Hippocampal formation (tissue), 2 donors: ENCODE measurements at places on chromosomes 11 and 22.
A peak's percentile ranks its signal among the peaks of the same experiment; 100 is the strongest.

DNA sequence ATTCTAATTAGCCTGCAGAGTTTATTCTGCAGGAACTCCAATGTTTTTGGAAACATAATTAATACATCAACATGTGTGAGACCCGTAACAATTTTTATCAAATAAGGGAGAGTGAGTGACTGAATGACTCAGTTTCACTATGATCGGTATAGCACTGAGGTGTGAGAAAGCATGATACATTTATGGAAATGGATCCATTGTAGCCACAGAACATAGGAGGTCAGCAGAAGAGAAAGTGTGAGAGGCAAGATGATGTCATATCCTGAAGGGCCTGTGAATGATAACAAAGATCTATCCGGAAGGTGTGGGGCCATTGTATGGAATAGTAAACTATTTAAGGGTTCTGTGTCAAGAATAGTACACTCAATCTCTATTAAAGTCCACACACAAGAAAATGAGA is 1406.1 kb upstream of the TENM4 start:
- no peak for DNase-seq

DNA sequence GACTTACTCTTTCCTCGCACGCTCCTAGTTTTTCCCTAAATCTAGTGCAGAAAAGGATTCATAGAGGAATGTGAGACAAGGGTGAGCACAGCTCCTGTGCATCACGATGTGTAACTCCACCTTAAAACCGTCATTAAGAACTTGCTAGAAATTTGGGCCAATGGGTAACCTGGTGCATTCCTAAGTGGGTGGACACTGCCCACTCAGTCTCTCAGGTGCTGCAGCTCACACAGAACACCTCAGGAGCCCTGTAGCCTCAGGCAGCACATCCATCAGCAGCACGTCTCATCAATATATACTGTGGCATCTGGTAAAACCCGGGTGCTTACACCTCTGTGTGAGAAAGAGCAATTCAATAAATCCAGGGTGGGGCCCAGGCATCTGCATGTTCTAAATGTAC is 12.4 kb downstream of the POU2AF3 start:
- no peak for DNase-seq

DNA sequence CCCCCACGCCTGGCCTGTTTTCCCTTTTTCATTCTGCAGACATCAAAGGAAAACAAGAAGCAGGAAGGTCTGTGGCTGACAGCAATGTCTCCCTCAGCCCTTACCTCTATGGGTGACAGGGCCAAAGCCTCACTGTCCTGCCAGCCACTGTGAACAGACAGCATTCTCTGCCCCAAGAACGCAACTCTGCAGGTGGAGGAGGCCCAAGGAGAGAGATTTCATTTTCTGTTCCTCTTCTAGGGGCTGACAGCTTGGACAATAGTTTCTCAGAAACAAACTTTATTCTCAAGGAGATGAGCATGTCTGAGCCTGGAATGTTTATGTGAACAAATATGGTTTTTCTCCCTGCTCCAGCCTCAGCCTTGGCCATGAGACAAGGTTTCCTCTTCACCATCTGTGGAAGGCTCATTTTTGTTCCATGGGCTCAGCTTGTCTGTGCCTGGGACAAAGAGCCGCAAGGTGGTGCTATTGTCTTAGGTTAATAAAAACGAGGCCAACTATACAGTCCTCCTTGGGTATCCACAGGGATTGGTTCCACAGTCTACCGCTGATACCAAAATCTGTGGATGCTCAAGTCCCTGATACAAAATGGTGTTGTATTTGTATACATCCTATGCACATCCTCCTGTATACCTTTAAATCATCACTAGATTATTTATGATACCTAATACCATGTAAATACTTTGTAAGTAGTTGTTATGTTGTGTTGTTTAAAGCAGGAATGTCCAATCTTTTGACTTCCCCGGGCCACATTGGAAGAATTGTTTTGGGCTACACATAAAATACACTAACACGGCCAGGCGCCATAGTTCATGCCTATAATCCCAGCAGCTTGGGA is 5.8 kb downstream of the PIWIL3 start:
- DNase-seq: peak; percentile 62

DNA sequence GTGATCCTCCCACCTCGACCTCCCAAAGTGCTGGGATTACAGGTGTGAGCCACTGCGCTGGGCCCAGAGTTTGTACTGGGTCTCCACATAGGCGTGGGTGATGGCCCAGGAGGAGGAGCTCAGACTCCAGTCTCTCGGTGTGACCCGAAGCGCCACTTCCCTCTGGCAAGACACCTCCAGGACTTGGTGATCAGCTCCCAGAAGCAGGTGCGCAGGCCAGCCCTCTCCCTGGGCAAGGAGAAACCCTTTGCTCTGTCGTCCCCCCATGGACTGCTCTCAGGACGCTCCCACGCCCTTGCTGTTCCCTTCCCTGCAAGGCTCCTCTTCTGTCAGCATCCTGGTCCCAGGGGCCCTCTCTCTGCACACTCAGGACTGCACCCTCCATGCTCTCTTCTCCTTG is 5.5 kb upstream of the YPEL1 start:
- no peak for DNase-seq

- DNase-seq: no peak
These were observed 39.2 kb downstream of the CD6 start for GRCh38 chr11:61010466-61011228.

DNA sequence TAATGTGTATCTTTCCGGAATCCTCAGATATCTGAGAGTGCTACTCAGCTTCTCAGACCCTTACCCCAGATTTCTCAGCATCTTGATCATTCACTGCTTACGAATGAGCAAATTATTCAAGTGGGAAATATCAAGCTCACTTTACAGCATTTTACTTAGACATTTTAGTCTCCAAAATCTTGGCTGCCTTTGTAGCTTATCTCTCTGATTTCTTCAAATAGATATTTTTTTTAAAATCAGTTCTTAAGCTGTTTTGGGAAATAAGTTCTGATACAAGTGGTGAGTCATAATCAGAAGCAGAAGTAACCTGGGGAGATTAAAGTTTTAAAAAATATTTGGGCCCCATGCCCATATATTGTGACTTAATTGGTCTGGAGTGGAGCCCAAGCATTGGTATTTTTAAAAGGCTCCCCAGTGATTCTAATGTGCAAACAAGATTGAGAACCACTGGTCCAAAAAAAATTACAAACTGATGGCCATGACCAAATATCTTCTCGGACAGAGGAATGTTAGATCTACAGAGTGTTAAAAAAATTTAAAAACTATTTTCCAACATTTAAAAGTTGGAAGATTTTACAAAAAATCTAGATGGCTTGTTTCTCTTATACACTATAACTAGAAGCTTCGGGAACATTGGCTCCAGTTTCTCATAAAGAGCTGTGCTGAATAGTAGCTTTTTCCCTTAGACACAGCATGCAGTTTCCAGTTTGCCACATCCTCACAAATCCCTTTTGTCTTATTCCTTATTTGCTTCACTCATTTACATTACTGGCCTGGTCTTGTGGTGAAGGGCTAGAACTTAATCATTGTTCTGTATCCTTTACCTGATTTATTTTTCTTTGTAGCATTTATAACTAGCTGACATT is 87.8 kb upstream of the BMAL1 start:
- DNase-seq: no peak

DNA sequence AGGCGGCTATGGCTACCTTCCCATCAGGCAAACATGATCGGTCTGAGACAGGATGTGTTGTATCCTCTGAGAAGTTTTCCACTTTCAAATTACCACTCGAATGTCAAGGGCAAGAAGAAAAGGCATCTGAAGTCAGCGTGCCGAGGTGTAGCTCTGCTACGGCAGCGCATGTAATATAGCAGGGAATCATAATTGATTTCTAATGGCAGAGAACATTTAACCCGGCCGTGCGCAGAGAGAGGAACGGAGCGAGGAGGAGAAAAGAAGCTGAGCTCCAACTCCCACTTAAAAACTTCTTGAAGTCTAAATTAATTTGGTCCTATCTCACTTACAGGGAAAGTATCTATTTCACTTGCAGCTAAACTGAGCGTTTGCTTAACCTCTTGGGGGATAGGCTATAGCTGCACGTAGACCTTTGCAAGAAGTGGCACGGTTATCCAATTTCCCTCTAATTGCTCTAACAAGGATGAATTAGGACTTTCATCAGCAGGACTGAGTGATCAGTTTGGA is 137.3 kb upstream of the KIRREL3 start:
- DNase-seq: no peak

- no peak for DNase-seq
These were observed 16.6 kb downstream of the PAK1 start for GRCh38 chr11:77457340-77457739.

DNA sequence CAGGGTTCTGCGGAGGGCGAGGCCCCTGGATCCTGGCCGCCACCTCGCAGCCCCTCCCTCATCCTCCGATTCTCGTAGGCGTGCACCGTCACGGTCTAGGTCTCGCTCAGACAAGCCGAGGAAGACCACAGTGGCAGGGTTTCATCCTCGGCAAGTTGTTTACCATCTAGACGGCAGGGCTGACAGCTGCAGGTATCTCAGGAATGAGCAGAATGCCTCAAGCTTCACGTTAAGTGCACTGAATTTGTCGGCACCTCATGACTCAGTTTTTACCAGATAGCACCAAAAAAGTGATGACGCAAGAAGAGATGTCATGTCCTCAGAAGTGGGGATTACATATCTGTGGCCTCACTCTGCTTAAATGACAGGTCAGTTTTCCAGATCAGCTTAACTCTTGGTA is 35.1 kb downstream of the WT1 start:
- no peak for DNase-seq

- no peak for DNase-seq
These were observed 13.0 kb downstream of the TBC1D10A start for GRCh38 chr22:30313527-30314363.

DNA sequence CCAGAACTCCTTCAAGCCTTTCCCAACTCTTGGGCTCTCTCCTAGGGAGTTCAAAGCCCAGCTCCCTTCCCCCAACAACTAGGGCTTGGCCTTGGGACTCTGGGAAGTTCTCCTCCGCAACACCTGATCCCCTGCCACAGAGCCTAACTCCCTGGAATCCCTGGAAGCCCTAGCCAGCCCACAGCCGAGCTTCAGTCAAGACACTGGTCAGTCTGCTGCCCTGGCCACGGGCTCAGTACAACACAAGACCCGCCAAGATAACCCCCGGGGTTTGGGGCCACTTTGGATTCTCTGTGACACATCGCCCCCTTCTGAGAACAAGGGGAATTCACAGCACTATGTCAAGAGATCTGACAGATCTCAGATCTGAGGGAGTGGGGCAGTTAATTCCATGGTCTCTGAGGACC is 58.3 kb downstream of the SLC22A12 start:
- no peak for DNase-seq

- peak; percentile 78 for DNase-seq
These were observed 58.2 kb downstream of the RRAS2 start for GRCh38 chr11:14300661-14301304.

DNA sequence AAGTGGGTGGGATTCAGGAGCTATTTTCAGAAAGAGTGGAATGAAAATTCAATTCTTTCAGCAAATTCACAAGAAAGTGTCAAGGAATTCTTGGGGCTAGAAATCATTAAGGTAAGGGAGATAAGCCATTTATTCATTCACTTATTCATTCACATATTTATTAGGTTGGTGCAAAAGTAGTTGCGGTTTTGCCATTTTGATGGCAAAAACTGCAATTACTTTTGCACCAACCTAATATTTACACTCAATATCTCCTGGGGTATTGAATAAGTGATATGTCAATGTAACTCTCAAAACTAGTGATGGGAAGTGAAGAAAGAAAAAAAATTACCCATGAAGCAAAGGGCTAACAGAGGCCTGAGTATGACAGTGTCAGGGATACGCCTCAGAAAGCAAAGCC is at the start of gene OR10W1:
Gene OR10W1, minus strand, starts transcription at position 119 of the 400 bp plus-strand sequence. CDS start 402 bp downstream, outside the sequence.
- no peak for DNase-seq

DNA sequence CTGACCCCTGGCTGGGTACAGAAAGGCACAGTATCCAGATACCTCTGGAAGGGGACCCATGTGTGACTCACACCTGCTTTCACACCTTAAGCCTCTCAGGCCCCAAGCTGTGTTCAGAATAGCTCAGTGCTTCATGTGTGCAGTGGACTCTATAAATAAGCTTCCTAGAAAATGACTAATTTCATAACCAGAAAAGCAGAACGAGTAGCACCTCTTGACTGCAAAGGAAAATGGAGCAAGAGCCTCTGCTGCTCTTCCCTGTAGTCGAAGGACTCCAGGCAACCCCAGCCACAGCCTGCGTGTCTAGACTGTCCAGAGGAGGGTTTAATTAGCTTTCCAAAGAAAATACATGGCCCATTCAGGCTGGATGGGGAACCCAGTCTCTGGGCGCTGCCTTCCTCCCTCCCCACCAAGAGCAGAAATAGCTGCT is 23.1 kb downstream of the PTPN5 start:
- DNase-seq: no peak

DNA sequence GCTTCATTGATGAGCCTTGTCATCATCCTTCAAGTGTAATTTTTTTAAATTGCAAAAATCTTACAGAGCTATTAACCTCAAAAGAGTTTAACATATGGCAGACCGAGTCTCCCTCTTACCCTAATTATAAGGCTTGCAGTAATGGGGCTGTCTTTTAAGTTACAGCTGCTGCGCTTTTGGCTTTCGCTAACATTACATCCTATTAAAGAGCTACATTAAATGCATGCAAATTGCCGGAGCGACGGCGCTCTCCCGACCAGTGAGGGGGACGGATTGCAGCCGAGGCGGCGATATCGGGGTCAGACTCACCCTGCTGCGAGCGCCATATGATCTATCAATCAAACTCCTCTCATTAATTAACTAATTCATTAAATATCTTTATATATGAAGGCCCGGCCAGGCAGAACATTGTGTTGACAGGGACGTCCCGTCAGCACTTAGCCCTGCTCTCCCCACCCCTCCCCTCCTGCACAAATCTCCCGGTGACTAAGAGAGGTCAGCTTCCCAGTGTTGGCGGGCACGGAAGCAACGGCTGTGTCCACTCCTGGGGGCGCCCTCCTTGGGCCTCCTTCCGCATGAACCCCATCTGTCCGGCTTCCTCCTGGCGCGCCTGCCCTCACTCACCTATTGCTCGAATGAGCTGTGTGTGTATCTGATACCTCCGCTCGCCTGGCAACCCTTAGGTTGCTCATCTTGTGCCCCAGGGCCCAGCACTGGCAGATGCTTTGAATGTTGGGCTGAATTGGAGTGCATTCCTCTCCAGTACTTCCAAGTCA is 156.0 kb upstream of the CADM1 start:
- no peak for DNase-seq

DNA sequence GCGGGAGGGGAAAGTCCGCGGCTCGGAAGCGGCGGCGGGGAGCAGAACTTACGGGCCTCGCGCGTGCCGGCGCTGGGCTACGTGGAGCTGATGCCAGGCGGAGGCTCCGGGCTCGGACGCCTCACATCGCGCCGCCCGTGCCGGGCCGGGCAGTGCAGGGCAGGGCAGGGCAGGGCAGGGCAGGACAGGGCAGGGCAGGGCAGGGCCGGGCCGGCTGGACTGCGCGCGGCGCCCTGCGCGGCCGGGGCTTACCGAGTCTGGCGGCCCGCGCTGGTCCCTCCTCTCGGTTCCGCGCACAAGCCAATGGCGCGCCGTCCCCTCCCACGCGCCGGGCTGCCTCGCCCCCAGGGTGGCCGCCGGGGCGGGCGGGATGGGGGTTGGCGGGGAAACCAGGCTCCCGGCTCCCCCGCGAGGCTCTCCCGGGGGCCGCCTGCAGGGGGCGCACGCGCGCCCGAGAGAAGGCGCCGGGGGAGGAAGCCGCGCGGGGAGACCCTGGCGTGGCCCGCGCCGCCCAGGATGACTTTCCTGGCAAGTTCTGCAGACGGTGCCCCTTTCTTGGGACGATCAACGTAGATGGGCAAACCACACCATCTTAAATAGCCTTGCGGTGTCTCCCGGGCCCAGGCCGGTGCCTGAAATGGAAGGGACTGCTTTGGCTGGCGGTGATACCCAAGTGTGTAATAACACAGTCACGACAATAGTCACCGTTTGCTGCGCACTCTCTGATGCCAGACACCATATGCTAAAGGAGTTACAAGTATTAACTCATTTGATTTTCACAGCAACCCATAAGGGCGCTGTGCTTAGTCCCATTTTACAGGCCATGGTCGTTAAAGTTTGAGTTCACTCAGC is at the start of gene TP53I11:
Gene TP53I11, minus strand, starts transcription at position 259 of the 852 bp plus-strand sequence. CDS start 12,548 bp downstream, outside the sequence.
- DNase-seq: peak; percentile 27
